ENCODE measurements at places on chromosomes 2 and 18.

GRCh38 chr2:216690853-216691741 lies 4.3 kb downstream of the IGFBP5 start:
- peak; percentile 93 for DNase-seq

- DNase-seq, result no peak
These were observed 213.5 kb upstream of the ACVR2A start for GRCh38 chr2:147631294-147631693.

GRCh38 chr2:152054593-152054992 lies 44.3 kb downstream of the CACNB4 start:
- DNase-seq, result no peak

DNA sequence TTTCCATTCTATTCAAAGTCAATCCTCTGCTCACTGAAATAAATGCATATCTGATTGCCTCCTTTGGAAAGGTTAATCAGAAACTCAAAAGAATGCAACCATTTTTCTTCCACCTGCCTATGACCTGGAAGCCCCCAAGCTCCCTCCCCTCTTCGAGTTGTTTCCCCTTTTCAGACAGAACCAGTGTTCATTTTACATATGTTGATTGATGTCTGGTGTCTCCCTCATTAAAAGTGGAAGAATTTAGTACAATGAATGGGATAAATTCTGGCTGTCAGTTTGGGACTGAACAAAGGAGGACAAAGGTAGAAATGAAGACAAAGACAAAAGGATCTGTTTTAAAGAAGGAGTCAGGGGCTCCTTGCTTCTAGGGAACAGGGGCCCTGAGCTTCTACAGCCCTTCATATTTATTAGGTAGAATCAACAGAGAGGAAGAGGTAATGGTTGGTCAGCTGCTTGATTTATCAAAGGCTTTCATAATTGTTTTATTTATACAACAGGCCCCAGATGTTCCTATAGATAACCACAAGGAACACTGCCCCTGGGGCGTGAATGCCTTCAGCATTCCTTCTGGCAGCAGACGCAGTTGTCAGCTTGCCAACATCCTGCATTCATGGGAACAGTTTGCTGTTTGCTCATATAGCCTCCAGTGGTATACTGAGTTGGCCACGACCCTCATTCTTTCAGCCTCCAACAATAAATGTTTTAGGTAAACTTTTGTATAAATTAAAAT lies 949.8 kb upstream of the LRATD1 start:
- DNase-seq, result no peak

DNA sequence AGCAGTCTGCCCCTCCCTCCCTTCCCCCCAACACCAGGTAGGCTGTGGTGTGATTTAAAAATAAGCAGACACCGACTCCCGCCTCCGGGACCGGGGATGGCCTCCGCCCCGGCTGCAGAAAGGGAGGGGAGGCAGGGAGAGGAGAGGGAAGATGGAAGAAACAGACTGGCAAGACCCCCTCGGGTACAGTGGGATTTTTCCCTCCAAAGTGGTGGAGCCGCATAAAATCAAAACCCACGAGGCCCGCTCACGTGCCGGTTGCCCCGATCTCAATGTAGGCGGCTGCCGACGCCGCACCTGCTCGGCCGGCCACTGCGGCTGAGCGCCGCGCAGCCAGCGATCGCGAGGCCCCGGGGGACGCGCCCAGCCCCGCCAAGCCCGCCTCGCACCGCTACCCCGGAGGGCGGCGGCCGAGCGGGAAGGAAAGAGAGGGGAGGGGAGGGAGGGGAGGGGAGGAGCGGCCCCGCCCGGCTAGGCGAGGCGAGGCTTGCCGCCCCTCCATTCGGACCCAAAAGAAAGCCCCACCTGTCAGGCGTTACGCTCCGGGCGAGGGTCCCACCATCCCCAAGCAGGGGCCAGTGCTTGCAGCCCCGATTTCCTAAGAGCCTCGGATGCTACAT lies 811 bp downstream of the ADD2 start:
- no peak for DNase-seq

All from muscle of arm (tissue), 14 donors.